Mucosa of descending colon (tissue), 3 donors: ENCODE measurements at places on chromosomes 7 and 10. TPM values are rescaled to one million over a fixed set of nuclear protein-coding genes. Genes with fewer than 3 reads are reported as not detected.

DNA sequence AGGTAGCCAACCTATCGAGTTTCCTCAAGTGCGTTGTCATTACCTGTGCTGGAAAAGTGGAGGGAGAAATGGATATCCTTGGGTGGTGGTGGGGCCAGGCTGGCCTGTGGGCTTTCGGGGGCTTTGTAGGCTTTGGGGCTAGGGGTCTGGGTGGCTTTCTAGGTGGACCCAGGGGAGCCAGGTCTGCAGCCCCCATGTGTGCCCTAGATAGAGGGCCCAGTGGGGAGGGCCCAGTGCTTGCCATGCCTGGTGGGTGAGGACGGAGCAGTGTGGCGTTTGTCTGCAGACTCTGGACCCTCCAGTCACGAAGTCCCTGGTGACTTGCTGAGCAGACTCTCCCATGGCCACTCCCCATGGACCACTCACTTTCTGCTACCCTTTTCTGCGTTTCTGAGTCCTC is 19.7 kb downstream of the EMX2 start:
- DNase-seq: no peak

DNA sequence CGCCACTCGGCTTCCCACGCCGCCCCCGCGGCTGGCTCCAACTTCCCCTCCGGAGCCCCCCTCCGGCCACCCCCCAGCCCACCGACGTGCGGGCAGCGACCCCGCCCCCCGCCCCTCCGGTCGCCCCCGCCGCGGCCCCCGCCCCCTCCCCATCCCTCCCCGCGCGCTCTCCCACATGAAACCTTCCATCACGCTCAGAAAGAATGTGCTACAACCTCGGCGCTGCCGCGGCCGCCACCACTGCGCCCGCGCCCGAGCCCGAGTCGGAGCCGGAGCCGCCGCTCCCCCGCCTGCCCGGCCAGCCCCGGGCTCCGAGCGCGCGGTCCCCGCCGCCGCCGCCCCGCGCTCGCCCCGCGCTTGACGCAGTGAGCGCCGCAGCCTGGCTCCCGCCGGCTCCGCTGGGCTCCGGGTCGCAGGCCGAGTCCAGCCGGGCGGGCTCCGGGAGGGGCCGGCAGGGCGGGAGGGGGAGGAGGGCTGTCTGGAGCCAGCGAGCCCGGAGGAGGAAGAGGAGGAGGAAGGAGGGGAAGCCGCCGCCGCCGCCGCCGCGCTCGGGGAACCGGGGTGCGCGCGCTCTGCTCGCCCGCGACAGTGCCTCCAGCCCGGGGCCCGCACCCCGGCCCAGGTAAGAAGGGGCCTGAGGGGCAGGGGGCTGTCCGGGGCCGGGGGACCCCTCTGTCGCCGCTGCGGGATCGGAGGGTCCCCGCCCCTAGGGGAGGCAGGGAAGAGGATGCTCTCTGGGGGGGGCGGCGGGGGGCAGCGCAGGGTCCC is 4.3 kb upstream of the ELFN1 start:
- no peak for DNase-seq

DNA sequence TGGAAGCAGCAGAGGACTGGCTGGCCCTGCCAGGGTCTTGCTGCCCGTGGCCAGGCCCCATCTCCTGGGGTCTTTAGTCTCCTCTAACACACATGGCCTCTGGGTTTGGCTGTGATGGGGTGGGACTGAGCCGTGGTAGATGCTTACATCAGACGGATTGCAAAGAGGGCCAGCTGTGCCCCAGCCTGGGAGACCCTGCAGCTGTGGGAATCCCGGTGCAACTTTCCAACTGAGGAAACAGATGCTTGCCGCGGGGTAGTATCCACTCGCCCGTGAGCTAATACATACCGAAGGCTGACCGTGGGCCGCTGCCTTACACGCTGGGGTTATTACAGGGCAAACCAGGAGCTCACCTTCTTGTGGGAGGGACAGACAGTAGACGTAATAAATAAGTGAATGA is 24.1 kb upstream of the SH2B2 start:
- no peak for DNase-seq

- DNase-seq: no peak
These were observed 82.5 kb downstream of the SDHAF3 start for GRCh38 chr7:97200018-97200417.

DNA sequence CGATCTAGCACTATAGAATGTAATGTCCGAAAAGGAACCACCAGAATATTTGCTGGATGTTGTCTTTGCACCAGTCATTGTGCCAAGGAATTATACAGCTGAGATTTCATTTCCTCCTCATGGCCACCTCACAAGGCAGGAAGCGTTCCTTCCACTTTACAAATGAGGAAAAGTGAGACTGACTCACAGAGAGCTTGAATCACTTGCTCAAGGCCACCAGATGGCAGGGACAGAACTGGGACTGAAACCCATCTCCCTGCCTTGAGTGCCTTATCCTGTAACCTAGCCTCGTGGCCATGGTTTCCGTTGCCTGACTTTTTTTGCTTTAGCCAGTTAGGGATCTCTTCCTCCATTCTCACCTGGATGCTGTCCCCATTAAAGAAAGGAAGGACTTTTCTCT is 44.7 kb upstream of the PDZD8 start:
- DNase-seq: no peak

DNA sequence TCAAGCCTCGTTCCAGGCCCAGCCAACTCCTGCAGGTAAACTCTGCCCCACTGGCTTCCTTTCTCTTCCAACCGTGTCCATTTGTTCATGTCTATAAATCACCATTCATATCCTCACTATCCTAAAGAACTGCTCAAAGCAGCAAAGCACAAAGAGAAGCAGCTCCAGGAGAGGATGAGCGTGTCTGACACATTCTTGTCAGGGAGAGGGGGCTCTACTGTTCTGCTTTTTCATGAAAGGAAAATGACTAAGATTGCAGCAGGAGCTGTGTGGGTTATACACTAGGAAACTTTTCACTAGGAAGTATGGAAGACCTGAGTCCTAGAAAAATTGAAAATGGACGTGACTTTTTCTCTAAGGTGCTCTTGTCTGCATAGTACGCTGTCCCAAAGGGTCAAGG is 16.7 kb downstream of the AGFG2 start:
- no peak for DNase-seq

DNA sequence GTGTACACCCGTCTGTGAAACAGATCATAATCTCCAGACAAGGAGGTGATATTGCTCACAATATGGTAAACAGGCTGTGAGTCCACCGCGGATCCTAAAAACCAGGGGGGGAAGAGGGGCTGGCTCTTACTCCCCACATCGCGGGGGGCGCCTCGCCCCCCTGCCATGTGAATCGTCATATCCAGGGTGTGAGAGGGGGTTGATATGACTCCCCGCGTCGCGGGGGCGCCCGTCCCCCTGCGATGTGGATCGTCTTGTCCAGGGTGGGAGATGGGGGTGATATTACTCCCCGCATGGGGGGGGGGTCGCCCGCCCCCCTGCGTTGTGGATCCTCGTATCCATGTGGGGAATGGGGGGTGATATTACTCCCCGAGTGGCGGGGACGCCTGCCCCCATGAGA is 30.9 kb downstream of the OCM2 start:
- DNase-seq: no peak

- DNase-seq: no peak
These were observed 112.5 kb downstream of the EGFR start for GRCh38 chr7:55131142-55131929.

- no peak for DNase-seq
These were observed 44.5 kb downstream of the PALD1 start for GRCh38 chr10:70523057-70523456.

- peak; percentile 35 for DNase-seq
These were observed 102.0 kb upstream of the FAM20C start for GRCh38 chr7:90111-91063.

- no peak for DNase-seq
These were observed 15.1 kb downstream of the CAMK2B start for GRCh38 chr7:44310221-44310848.

DNA sequence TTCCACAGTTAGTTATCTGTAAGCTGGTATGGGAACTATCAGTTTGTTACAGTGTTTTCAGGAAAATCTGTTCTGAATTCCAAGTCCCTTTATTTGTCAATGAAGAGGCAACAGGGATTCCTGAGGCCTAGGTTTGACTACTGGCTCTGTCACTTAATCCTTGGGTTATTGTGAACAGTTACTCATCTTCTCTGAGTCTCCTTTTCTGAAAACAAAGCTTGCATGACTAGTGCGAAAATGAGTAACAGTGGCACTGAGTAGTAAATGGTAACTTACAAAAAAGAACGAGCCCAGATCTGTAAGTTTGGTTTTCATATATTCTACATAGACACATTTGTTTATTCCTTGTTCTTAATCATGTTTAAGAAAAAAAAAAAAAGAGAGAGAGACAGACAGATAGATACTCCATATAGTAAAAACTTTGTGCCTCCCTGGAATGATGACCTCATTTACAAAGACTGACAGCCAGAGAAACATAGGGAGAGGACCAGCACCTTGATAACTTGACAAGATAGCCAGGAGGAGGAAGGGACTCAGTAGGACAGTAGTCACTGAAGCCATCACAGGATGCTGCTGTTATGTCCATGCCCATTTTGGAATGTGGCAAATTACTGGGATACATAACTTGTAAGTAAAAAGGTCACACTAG is 1.9 kb downstream of the MRPS33 start:
- no peak for DNase-seq

DNA sequence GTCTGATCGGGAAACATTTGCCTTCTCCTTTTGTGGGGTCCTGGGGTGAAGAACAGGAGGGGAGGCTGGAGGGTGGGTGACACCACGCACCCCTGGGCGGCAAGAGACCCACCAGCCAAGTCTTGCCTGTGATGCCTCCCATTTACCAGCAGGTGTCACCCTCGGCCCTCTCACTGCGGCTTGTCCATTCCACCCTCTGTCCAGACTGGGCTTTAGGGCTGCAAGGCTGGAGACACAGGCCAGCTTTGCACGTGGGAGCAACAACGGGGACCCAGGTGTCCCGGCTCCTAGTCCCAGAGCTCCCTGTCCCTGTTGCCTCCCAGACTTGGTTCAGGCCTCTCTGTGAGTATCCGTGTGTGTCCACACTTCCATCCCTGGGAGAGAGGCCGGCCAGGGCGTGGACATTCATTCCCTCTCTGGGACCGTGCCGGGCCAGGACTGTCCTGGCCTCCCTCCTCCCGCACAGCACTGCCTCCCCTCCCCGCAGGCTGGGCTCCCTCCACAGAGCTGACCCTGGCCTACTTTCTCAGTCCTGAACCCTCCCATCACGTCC is 36.2 kb upstream of the GTF2IRD1 start:
- peak; percentile 58 for DNase-seq

- DNase-seq: no peak
These were observed 6.2 kb downstream of the BUB3 start for GRCh38 chr10:123160311-123160980.

DNA sequence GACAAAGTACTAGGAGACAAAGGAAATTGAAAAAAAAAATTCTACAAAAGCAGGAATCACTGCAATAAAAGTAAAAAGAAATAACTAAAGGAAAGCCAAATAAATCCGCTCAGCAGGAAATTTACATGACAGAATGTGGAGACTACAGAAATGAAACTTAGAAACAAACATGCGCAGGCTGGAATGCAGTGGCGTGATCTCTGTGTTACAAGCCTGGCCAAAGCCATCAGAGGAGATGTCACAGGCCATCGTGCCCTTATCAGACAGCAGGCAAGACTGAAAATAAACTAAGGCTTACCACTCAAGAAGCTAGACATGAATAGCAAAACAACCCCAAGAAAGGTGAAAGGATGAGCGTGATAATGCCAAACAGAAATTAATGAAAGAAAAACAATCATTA is 6.3 kb upstream of the CAMK2B start:
- no peak for DNase-seq

DNA sequence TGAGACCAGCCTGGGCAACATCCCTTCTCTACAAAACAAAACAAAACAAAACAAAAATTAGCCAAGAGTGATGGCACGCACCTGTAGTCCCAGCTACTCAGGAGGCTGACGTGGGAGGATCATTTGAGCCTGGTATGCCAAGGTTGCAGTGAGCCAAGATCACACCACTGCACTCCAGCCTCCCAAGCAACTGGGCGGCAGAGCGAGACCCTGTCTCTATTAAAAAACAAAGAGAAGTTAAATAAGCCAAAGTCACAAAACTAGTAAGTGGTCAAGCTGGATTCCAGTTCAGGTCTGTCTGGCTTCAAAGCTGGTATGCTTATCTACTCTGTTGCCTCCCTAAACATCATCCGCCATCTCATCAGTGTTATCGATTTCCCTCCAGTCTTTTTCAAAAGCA is 110.8 kb downstream of the ARID5B start:
- no peak for DNase-seq

GRCh38 chr10:24571870-24572450 is 151.7 kb downstream of the ARHGAP21 start:
- DNase-seq: no peak

DNA sequence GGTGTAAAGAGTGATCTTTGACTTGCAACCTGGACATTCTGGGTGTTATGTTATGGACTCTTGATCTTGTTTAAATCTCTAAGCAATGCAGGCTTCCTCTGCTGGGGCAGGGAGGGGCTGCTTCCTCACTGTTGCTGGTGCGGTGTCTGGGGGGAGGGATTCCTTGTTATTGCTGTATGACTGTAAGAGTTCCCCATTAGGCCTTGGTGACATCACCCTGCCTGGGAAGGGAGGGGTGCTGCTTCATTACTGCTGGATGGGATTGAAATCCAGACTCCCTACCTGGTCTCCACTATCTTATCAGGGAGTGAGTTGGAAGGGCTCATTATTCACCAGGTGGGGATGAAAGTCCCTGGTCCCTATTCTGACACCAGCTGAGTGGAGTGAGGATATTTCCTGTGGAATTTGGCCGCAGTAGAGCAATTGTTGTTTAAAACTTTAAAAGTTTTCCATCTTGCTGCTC is 8.8 kb downstream of the OGDH start:
- no peak for DNase-seq

GRCh38 chr10:1410469-1411395 is 326.6 kb downstream of the ADARB2 start:
- no peak for DNase-seq

The STAG3 gene
- 6.4 TPM for total RNA-seq

The TMEM196 gene
- 0.14 TPM for total RNA-seq

The BNIP3 gene
- 5.6 TPM for total RNA-seq

The ZNF804B gene
- total RNA-seq: 0.06 TPM

The HOXA4 gene
- 9.5 TPM for total RNA-seq

The POLR2J2 gene
- total RNA-seq: 8.8 TPM

The HOXA9 gene
- 25.0 TPM for total RNA-seq

The LMBR1 gene
- total RNA-seq: 56.3 TPM

The IFIT1B gene
- total RNA-seq: not detected

The GJD4 gene
- total RNA-seq: not detected

The GNGT1 gene
- not detected for total RNA-seq

The EGFR gene
- total RNA-seq: 96.3 TPM

The FZD8 gene
- total RNA-seq: 13.4 TPM
